ENCODE measurements at places on chromosomes 3 and 15. TPM values are rescaled to one million over a fixed set of nuclear protein-coding genes. Genes with fewer than 3 reads are reported as not detected.

The SLC12A1 gene
- total RNA-seq: not detected

The ANKRD34C gene
- not detected for total RNA-seq

The LMAN1L gene
- not detected for total RNA-seq

The CLDN18 gene
- total RNA-seq: not detected

The NEK4 gene
- total RNA-seq: 23.4 TPM

The SAMMSON gene
- total RNA-seq: not detected

The PRICKLE2 gene
- total RNA-seq: 34.5 TPM

The PLA1A gene
- total RNA-seq: 2.1 TPM

The OXTR gene
- 0.32 TPM for total RNA-seq

The HACD2 gene
- total RNA-seq: 6.4 TPM

The DHX36 gene
- 34.8 TPM for total RNA-seq

The SLC28A1 gene
- not detected for total RNA-seq

The CNTN4 gene
- total RNA-seq: not detected

The SUSD5 gene
- total RNA-seq: 5.7 TPM

The ARRDC4 gene
- total RNA-seq: 7.7 TPM

The GREM1 gene
- 213 TPM for total RNA-seq

The IL20RB gene
- 2.3 TPM for total RNA-seq

The HDAC11 gene
- total RNA-seq: 17.2 TPM

The GOLGA8N gene
- total RNA-seq: 4.3 TPM
